ENCODE measurements at places on chromosomes 4 and X.
A peak's percentile ranks its signal among the peaks of the same experiment; 100 is the strongest.

GRCh38 chr4:160373911-160374310 lies 1271.0 kb downstream of the RAPGEF2 start:
- DNase-seq = no peak
- no peak overlapping the region for H3K4me3 ChIP-seq
- H3K4me1 ChIP-seq = no peaks in the 10 kb centered on the region
- H3K27me3 ChIP-seq = no peaks in the 10 kb centered on the region
- H3K36me3 ChIP-seq = no peaks in the 10 kb centered on the region
- no peak overlapping the region for H3K27ac ChIP-seq

- no peaks in the 10 kb centered on the region for H3K27me3 ChIP-seq
- peaks cover 7% of the 10 kb centered on the region for H3K4me1 ChIP-seq
- DNase-seq = peak; percentile 64
- peak overlapping the region; percentile 28 for H3K27ac ChIP-seq
- H3K4me3 ChIP-seq = peak overlapping the region; percentile 78
Observed at GRCh38 chr4:84967243-84967690, 777 bp upstream of the WDFY3 start.

DNA sequence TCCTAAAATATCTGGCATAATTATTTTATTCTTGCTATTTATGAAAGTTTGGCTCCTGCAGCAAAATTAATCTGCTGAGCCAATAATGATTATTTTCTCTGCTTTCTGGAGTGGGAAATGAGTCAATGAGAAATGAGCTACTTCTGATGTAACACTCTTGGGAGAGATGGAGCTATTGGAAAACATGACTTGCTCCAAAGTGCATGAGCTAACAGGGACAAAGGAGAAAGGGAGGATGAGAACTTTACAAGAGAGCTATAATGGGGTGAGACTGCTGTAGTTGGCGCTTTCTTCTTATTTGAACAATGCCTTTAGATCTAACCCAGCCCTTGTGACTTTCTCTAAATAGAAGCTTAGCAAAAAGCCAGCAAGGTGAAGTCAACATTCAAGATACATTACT lies 615.1 kb downstream of the ANKRD50 start:
- peak; percentile 5 for DNase-seq
- H3K36me3 ChIP-seq = no peaks in the 10 kb centered on the region
- H3K27me3 ChIP-seq = no peaks in the 10 kb centered on the region
- H3K4me1 ChIP-seq = no peaks in the 10 kb centered on the region

GRCh38 chr4:169282429-169283113 lies 11.8 kb upstream of the SH3RF1 start:
- H3K4me3 ChIP-seq = no peak overlapping the region
- no peaks in the 10 kb centered on the region for H3K4me1 ChIP-seq
- H3K27ac ChIP-seq = no peak overlapping the region
- no peaks in the 10 kb centered on the region for H3K36me3 ChIP-seq

DNA sequence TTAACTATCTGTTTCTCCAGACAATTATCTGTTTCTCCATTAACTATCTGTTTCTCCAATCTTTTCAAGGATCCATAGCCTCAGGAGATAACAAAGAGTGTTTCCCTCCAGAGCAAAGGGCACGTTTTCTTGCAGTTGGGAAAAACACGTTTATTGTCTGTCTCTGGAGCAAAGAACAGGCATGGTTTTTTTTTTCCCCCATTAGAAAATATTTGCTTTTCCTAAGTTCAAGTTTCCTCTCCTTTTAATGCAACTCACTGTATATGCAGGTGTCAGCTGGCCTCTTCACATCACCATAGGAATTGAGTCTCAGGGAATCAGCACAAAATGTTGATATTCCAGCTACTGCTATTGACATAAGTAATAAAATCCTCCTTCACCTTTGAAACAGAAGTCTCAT lies 984.4 kb downstream of the RAB28 start:
- no peaks in the 10 kb centered on the region for H3K36me3 ChIP-seq
- H3K27ac ChIP-seq = no peak overlapping the region
- DNase-seq = no peak

GRCh38 chr4:162347842-162348213 lies 184.0 kb upstream of the FSTL5 start:
- no peak overlapping the region for H3K27ac ChIP-seq
- peak; percentile 5 for DNase-seq
- H3K4me3 ChIP-seq = no peak overlapping the region
- H3K4me1 ChIP-seq = no peaks in the 10 kb centered on the region
- H3K36me3 ChIP-seq = no peaks in the 10 kb centered on the region

DNA sequence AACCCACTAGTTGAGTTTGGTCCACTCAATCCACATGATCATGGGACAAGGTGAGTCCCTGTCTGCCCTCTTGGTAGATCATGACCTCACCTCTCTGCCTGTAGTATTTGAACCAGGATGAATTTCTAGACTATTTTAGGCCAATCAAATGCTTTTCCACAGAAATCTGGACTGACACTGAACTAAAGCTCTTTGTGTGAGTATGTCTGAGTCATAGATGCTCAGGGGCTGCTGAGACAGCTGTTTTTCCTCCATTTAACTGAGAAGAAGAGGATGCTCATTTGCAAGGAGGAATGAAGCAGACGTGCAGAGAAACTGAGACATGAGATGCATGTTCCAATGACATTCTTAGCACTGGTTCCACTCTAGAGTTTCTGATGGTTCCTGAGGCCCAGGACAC lies 77.3 kb upstream of the TMEM47 start:
- H3K4me1 ChIP-seq = no peaks in the 10 kb centered on the region
- no peak overlapping the region for H3K4me3 ChIP-seq
- H3K36me3 ChIP-seq = no peaks in the 10 kb centered on the region
- no peak for DNase-seq

DNA sequence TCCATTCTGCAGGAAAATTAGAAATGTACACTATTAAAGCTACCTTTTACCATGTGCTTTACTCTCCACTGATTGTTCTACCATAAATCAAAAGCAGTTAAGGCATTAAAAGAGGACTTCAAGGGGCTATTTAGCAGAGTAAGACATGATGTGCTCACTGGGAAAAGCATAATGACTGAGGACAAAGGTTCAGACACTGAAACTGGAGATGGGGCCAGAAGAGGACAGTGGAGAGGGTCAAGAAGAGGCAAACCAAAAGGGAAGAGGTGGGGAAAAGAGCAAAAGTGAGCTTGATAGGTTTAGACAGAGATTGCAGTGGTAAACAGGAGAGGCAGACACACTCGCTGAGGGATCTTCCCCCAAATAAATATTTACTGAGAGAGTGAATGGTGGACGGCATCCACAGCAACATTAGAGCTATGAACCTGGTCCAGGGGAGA lies 23.8 kb downstream of the SH3RF1 start:
- no peaks in the 10 kb centered on the region for H3K36me3 ChIP-seq
- no peak overlapping the region for H3K27ac ChIP-seq
- DNase-seq = no peak
- H3K4me1 ChIP-seq = peaks cover 45% of the 10 kb centered on the region
- no peak overlapping the region for H3K4me3 ChIP-seq
- no peaks in the 10 kb centered on the region for H3K27me3 ChIP-seq

- H3K4me1 ChIP-seq = no peaks in the 10 kb centered on the region
- DNase-seq = no peak
- no peaks in the 10 kb centered on the region for H3K36me3 ChIP-seq
- no peak overlapping the region for H3K4me3 ChIP-seq
Observed at GRCh38 chrX:8413279-8413678, 51.4 kb upstream of the VCX3B start.

GRCh38 chrX:77658886-77659285 lies 127.1 kb downstream of the ATRX start:
- H3K4me1 ChIP-seq = peaks cover 3% of the 10 kb centered on the region
- no peak for DNase-seq
- H3K4me3 ChIP-seq = no peak overlapping the region
- H3K36me3 ChIP-seq = no peaks in the 10 kb centered on the region
- no peak overlapping the region for H3K27ac ChIP-seq

- H3K27me3 ChIP-seq = no peaks in the 10 kb centered on the region
- no peaks in the 10 kb centered on the region for H3K4me1 ChIP-seq
- H3K27ac ChIP-seq = no peak overlapping the region
- DNase-seq = peak; percentile 14
- no peak overlapping the region for H3K4me3 ChIP-seq
Observed at GRCh38 chr4:7770224-7771050, 169.2 kb downstream of the AFAP1 start.

DNA sequence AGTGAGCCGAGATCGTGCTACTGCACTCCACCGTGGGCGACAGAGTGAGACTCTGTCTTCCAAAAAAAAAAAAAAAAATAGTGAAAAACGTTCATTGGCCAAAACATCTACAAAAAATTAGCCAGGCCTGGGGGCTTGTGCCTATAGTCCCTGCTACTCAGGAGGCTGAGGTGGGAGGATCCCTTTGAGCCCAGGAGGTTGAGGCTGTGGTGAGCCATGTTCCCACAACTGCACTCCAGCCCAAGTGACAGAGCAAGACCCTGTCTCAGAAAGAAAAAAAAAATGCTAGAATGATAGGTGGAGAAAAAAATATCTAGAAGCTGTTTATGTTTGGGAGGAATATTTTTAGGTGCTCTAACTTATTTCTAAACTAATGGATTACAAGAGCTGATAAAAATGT lies 14.9 kb downstream of the SPRY1 start:
- H3K36me3 ChIP-seq = no peaks in the 10 kb centered on the region
- peaks cover 12% of the 10 kb centered on the region for H3K4me1 ChIP-seq
- no peak overlapping the region for H3K4me3 ChIP-seq
- no peaks in the 10 kb centered on the region for H3K27me3 ChIP-seq
- no peak overlapping the region for H3K27ac ChIP-seq

- peaks cover 33% of the 10 kb centered on the region for H3K27me3 ChIP-seq
- no peaks in the 10 kb centered on the region for H3K4me1 ChIP-seq
- H3K36me3 ChIP-seq = no peaks in the 10 kb centered on the region
- H3K27ac ChIP-seq = no peak overlapping the region
- no peak overlapping the region for H3K4me3 ChIP-seq
- no peak for DNase-seq
Observed at GRCh38 chr4:41640906-41641305, 102.9 kb downstream of the LIMCH1 start.

- H3K36me3 ChIP-seq = no peaks in the 10 kb centered on the region
- no peak for DNase-seq
- no peak overlapping the region for H3K4me3 ChIP-seq
- peaks cover 9% of the 10 kb centered on the region for H3K27me3 ChIP-seq
Observed at GRCh38 chr4:83646538-83647239, 110.8 kb downstream of the GPAT3 start.

GRCh38 chr4:146453181-146453807 lies 68.4 kb downstream of the SLC10A7 start:
- H3K27ac ChIP-seq = no peak overlapping the region
- no peaks in the 10 kb centered on the region for H3K27me3 ChIP-seq
- H3K4me1 ChIP-seq = no peaks in the 10 kb centered on the region

GRCh38 chr4:136865526-136865925 lies 666.8 kb downstream of the PCDH18 start:
- H3K27me3 ChIP-seq = no peaks in the 10 kb centered on the region
- no peaks in the 10 kb centered on the region for H3K36me3 ChIP-seq
- no peak overlapping the region for H3K27ac ChIP-seq
- peaks cover 7% of the 10 kb centered on the region for H3K4me1 ChIP-seq
